Hematopoietic multipotent progenitor cell (in vitro differentiated cells): ENCODE measurements at places on chromosomes 3 and 15.

- DNase-seq = no peak
Measured at GRCh38 chr15:65066635-65067316, 1.0 kb downstream of the RASL12 start.

GRCh38 chr3:108345492-108346205, 49.3 kb downstream of the HHLA2 start:
- DNase-seq = no peak

DNA sequence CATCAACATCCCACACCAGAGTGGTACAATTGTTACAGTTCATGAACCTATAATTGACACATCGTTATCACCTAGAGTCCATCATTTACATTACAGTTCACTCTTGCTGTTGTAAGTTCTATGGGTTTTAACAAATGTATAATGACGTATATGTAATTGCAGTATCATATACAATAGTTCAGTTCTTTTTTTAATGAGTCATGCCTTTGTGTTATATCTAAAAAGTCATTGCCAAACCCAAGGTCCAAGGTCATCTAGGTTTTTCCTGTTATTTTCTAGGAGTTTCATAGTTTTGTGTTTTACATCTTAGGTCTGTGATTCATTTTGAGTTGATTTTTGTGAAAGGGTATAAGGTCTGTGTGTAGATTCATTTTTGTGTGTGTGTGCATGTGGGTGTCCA, 160.9 kb upstream of the GALNT15 start:
- DNase-seq = no peak

DNA sequence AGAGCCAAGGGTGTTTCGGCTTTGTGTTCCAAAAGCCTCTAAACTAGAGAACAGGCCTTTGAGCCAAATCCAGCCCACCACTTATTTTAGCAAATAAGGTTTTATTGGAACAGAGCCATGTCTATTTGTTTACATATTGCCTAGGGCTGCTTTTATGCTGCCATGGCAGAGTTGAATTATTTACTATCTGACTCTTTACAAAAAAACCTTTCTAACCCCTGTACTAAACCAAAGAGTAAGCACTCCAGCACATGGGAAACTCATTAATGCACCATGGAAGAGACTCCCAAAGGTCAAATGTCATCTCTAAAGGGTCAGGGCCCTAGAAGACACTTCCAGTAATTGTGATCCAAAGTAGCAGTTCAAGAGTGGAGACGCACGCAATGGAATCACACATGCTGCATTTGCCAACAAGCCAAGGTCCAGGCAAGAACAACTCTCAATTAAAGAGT, 22.3 kb downstream of the OSBPL10 start:
- DNase-seq = no peak

- DNase-seq = no peak
Measured at GRCh38 chr15:43775411-43775965, 1.3 kb downstream of the ELL3 start.
